ENCODE measurements at places on chromosomes 2 and 18. TPM values are rescaled to one million over a fixed set of nuclear protein-coding genes. Genes with fewer than 3 reads are reported as not detected.

DNA sequence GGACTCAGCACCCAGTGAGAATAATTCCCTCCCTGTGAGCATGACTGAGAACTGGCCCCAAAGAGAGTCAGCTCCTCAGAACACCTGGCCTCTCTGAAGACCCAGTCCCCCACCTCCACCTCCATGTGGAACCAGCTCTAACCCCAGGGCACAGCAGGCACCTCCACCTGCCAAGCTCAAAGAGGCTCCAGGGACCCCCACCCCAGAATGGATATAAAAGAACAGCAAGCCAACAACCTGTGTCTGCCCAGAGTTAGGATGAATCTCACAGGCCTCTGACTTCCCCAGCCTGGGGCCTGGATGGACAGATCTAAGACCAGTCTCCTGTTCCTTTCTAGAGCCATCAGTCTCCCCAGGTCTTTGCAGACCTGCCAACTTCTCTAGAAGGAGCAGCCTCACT lies 498.5 kb downstream of the EIPR1 start:
- no peak for DNase-seq

DNA sequence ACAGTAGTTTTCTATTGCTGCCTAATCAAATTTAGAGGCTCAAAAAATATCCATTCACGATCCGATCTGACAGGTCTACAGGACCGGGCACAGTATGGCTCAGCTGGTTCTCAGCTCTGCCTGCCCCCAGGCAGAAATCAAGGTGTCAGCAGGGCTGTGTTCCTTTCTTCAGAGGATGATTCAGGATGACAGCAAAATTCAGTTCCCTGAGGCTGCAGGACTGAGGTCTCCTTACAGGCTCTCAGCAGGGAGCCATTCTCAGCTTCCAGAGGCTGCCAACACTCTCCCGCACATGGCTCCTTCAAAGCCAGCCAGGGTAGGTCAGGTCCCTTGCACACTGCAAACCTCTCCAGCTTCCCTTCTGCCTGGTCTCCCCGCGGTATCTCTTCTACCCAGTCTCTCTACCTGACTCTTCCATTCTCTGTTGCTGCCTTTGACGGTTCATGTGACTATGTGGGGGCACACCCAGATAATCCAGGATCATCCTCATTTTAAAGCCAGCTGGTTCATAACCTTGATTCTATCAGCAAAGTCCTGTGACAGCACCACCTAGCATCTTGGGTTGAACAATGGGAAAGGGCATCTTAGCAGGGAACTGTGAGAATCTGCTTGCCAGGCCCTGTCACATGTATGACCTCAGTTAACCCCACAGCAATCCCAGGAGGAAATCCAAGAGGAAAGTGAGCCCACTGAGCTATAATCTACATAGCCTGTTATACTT lies 50.4 kb downstream of the UXS1 start:
- no peak for DNase-seq

DNA sequence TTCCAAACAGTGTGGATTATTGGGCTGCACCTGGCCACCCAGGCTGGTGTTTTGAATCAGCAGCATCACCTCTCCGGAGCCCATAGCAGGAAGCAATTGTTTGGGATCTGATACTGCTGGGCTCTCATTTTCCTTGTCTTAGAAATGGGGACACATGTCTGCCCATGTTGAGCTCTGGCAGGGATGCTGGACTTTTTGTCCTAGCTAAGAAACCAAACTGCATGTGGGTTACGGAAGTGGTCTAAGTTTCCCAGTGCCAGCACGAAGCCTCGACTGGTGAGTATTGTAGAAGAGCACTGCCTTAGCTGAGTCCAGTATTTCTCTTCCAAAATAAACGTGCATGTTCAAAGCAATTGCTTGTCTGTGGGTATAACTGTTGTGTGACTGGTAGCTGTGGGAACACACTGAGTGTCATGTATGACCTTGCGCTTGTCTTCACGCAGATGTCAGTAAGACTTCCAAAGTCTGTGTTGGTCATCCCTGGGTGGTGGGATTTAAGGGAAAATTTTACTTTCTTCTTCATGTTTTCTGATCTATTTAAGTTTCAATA lies 43.6 kb downstream of the SH3RF3 start:
- DNase-seq, result no peak

GRCh38 chr18:64678048-64678447 lies 529.2 kb upstream of the LINC00305 start:
- no peak for DNase-seq

- DNase-seq, result no peak
Measured at GRCh38 chr2:27162151-27163121, 13.6 kb downstream of the TCF23 start.

Gene OSR1
- not detected for total RNA-seq
